ENCODE measurements at places on chromosomes 7 and 10.

DNA sequence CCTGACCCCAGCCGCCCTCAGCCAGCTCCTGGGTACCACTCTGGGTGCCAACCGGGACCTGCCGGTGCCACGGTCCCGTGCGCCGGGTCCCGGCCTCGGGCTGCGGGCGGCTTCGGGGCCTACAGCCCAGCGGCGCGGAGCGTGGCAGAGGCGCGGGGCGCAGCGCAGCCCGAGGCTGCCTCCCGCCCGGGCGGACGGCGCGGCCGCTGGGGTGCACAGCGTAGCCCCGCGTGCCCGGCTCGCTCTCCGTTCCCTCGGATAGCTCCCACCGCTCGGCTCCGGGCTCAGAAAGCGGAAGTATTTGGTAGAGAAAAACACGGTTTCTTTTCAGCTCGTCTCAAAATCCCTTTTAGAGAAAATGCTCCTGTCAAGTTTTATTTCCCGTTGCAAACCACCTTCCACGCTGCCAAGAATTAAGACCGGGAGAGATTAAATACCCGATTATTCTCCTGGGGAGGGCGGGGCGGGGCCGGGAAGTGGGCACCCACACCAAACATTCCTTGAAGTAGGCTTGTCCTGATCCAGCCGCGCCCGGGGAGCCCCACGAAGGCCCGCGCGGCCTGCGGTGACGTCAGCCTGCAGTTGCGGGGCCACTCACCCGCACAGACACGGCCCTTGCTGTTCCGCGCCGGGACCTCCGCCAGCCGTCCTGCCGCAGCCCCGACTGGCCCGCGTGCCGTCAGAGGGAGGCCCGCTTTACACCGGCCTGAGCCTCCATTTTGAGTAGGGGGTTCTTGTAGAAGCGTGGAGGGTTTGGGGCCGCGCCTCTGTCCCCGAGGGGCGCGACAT is 7.2 kb downstream of the HOXA13 start:
- no peak for DNase-seq

DNA sequence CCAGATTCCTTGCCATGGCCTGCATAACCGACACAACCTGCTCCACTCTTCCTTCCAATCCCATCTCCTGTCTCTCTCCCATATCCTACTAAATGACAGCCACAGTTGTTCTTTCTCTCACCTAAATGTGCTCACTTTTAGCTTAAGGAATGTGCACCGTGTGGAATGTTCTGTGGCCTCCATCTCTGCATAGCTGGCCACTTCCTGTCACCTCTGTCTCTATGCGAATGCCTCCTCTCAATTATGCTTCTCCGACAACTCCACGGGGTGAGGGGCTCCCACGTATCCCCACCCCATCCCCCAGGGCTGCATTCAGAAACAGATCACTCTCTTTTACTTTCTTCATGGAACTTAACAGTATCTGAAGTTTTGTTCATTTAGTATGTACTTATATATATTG is 110.7 kb downstream of the RAB18 start:
- no peak for DNase-seq

DNA sequence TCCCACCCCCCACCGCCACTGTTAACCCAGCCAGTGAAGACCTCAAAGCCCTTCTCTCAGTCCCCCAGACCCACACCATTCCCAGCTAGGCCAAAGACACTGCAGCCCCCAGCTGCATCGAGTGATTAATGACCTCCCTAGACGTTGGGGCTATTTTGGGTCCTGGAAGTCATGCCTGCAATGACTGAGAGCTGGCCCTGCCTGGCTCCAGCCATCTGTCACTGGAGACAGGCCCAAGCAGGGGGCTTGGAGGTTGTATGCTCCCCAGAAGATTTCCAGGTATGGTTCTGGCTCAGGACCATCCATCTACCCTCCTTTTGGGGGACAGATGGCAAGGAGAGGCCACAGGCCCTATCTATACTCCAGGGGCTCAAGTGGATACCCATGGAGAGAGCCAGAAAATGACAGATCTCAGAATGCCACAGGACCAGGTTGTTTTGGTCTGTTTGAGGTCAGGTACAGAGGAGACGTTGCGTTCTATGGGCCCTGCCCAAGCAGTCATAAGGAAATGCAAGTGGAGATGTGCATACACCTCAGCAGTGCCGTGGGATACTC is 5.1 kb downstream of the KCNIP2 start:
- no peak for DNase-seq

DNA sequence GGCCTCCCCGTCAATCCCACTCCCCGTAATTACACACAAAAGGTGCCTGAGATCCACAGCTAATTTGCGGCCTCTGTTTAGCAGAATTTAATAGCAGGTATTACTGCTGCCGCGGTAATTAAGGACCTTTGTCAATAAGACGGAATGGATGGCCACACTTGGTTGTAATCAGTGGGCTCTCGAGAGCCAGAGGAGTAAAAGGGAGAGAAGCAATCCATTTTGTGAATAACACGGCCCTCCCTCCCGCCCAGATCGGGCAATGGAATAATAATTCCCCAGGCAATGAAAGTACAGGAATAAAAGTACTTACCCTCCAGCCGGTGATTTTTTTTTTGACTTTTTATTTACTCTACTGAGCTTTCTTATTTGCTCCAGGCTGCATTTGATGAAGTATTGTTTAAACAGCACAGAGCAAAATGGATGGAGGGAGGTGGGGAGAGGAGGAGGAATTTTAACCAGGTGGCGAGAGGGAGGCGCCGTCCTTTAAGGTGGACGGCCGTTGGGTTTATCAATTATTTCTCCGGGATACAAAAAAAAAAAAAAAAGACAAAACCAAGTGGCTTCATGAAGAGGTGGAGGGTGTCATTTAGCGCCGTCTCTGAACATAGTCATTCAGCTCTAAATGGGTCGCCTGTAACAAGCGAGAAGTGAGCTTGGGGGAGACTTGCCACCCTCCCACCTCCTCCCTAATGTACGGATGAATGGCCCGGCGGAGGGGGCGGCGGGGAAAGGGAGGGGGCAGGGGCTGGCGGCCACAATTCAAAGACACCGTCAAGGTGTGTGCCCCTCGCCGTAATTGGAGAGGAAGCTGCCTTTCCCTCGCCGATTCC is 120.3 kb downstream of the BUB3 start:
- no peak for DNase-seq

GRCh38 chr10:129879655-129880054 is 84.4 kb downstream of the EBF3 start:
- no peak for DNase-seq

GRCh38 chr10:119246862-119247549 is 39.6 kb downstream of the GRK5 start:
- peak; percentile 81 for DNase-seq

DNA sequence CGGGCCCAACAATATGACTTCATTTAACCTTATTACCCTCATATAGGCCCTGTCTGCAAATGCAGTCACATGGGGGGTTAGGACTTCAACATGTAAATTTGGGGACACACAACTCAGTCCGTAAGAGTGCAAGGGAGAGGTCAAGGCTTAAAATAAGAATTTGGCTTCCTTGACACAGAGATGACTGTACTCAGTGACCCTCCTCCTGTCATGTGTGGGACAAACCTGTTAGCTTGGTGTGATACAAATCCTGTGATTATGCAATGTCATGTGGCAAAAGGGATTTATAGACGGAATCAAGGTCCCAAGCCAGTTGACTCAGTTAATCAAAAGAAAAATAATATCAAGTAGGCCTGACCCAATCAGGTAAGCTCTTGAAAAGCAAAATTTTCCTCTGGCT is 25.9 kb upstream of the GTPBP4 start:
- no peak for DNase-seq

DNA sequence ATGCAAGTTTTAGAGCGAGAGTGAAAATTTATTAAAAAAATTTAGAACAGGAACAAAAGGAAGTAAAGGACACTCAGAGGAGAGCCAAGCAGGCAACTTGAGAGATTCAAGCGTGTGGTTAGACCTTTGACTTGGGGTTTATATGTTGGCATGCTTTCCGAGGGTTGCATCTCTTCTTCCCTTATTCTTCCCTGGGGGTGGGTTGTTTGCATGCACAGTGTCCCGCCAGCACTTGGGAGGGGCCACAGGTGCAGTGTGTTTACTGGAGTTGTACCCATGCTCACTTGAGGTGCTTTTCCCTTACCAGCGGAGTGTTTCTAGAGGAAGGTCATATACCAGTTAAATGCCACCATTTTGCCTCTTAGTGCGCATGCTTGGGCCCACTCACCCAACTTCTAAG is 96.3 kb downstream of the CHN2 start:
- no peak for DNase-seq

- no peak for DNase-seq
Measured at GRCh38 chr7:142560166-142560565, 189.1 kb upstream of the PRSS1 start.

- no peak for DNase-seq
Measured at GRCh38 chr7:75915416-75916156, 631 bp downstream of the POR start.

DNA sequence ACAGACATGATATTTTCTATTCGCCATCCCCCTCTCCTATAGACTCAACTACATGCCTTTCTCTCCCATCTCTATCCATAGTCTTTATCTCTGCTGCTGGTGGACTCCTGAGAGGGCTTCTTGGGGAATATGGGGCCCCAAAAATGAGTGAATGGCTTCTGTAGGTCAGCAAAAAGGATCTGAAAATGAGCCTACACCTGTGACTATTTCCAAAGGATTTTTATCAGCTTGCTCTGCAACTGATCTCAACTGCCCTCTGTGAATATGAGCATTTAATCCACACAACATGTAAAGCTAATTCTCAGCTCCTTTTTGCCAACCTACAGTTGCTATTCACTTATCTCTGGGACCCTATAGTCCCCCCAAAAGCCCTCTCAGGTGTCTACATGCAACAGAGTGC is 36.2 kb downstream of the PRSS2 start:
- DNase-seq, result no peak

- DNase-seq, result no peak
Measured at GRCh38 chr10:48651839-48652238, 32.8 kb upstream of the WDFY4 start.

GRCh38 chr10:120607016-120607709 is 150.1 kb downstream of the PLPP4 start:
- DNase-seq, result peak; percentile 50

- DNase-seq, result no peak
Measured at GRCh38 chr10:4669585-4669984, 156.4 kb upstream of the AKR1E2 start.

DNA sequence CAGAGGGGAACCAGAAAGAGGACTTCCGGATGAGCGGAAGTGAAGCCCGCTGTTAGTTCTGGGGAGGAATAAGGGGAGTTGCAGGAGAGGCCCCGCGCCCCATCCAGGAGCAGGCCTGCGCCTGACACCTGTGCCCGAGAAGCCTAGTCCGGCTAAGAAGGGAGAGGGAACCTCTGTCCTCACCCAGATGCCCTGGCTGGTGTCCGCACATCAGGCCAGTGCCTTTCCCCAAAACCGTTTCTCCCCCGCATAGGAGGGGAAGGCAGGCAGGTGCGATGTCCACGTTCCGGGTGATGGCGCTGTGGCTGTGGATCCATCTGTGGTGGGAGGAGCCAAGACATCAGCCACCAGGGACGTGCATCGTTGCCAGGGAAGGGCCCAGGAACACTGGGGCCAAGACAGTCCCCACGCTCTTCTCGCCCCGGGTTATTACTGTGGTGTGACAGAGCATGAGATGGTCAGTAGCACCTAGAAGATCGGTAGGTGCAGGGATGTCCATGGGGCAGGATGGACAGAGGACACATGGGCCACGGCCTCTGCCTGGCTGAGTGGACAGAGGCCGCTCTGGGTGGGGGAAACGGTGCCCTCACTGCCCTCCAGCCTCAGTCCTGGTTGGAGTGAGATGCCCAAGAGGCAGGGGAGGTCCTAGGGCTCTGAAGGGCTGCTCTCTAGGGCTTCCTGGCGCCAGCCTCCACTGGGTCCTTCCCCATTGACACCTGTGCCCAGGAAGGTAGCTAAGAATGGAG is 262.7 kb downstream of the CELF2 start:
- no peak for DNase-seq

DNA sequence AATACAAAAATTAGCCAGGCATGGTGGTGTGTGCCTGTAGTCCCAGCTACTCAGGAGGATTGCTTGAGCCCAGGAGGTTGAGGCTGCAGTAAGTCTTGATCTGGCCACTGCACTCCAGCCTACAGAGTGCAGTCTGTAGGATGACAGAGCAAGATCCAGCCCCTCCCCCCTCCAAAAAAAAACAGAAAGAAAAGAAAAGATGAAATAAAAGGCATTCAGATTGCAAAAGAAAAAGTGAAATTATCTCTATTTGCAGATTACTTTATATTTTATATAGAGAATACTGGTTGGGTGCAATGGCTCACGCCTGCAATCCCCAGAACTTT is 20.7 kb upstream of the ZMIZ2 start:
- DNase-seq, result no peak

DNA sequence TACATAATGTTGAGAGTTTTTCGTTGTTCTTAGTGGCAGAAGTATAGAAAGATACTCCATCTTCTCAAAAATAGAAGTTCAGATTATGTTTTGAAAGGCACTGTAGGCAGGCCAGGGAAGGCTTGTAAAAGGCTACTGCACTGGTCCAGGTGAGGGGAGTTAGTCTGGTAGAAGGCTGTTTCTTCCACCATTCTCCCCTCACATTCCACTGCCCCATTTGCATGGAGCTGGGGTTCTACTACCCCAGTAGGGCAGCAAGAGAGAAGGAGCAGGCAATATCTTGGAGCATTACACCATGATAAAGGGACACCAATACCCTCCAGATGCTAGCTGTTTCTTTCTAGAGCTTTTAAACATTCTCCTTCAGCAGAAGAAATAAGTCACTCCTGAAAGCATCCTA is 16.5 kb upstream of the SGMS1 start:
- no peak for DNase-seq

DNA sequence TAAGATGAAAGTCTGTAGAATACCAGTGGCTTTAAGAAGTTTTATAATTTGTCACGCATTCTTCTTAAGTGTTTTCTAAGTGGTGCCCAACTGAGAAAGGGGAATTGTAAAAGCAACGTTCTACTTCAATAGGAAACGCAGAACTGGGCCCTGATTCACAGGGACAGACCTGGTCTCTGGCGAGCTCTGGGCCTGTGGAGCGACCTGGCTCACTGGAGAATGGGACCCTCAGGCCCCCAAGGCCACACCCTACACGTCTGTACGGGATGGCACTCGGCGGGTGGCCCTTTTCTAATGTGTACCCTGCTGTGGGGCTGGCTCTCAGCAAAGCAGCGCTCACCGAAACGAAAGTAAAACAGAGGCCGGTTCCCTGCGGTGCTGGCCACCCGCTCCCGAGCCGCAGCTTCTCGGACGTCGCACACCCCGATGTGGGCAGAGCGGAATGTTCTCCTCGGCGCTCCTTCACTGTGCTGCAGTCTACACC is 205.0 kb downstream of the DIP2C start:
- no peak for DNase-seq

- peak; percentile 38 for DNase-seq
Measured at GRCh38 chr10:73159038-73159648, 8.7 kb downstream of the ECD start.

GRCh38 chr7:138935465-138936011 is 45.7 kb downstream of the KIAA1549 start:
- DNase-seq, result peak; percentile 88

DNA sequence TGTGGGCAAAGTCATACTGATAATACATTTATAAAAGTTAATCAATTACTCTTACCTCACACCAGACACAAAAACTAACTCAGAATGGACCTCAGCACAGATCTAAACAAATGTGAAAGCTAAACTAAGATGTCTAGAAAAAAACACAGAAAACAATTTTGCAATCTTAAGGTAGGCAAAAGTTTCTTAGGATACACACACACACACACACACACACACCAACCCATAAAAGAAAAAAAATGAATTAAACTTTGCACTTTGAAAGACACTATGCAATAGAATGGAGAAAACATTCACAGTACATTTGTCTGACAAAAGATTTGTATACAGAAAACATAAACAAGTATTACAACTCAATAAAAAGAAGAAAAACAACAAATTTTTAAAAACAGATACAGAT is 70.8 kb upstream of the ZNRF2 start:
- no peak for DNase-seq
